ENCODE measurements at places on chromosomes 1 and 21.
A peak's percentile ranks its signal among the peaks of the same experiment; 100 is the strongest.

DNA sequence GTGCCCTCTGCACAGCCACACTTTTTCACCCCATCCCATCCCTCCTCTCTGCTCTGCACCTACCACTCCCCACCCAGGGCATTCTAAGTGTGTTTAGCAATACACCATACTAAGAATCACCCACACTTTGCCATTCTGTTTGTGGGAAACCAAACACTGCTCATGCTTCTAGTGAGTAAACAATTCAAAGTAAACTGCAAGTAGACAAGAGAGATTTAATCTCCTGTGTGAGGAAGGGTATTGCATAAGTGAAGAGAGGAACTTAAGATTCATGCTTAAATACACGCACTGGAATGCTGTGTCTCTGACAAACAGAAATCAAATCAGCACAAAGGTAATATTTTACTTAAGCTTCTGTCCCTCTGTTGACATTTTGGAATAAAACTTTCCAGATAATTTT lies 4.8 kb upstream of the EDARADD start:
- DNase-seq, result no peak

DNA sequence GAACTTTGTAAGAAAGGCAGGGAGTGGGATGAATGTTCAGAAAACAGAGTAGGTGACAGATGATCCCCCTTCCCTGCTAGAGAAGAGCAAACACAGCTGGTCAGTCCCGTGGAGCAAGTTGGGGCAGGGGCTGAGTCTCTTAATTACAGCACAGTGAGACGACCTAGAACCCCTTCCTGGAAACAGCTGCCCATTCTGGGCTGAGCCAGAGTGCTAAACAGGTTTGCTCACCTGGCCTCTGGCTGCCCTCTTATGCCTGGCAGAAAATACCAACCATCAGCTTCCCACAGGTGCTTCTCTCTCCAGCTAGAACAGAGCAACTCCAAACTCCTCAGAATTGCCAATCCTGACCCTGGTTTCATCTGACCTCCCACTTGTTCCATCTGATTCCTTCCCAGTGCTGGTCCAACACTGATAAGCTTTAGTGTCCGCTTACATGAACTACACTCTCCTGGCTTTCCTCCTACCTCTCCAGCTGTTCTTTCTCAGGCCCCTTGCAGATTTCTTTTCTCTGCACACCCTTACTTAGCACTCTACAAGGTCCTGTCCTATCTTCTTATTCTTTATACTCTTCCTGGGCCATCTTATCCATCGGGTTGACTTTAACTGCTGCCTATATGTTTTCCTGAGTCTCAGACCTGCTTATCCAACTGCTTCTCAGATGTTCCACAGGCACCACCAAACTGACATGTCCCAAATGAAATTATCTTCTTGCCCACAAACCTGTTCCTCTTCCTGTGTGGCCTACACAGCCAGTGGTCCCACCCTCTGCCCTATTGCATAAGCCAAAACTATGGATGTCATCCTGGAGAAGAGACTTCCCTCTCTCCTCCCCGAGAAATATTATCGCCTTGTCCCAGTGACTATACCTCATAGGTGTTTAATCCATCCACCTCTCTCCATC lies 22.6 kb upstream of the COL9A2 start:
- no peak for DNase-seq

DNA sequence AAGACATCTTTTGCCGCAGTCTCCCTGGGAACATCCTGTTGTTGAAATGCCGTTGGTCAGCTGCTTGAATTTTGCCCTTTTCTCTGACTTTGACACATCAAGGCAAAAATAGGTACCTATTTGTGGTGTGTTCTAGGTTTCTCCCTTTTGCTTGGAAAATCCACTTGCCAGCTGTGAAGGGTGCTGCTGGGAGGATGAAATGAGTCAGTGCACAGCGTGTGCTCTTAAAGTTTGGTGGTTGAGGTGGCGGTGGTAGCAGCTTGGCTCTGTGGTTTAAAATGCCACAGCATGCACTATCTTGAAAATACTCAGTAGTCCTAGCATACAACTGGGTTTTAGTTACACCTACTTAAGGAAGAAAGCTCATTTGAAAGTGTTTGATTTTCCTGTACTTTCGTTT lies 183.8 kb downstream of the DHRS3 start:
- peak; percentile 91 for DNase-seq

GRCh38 chr1:153698020-153698922 lies 19.8 kb downstream of the NPR1 start:
- DNase-seq, result peak; percentile 10

DNA sequence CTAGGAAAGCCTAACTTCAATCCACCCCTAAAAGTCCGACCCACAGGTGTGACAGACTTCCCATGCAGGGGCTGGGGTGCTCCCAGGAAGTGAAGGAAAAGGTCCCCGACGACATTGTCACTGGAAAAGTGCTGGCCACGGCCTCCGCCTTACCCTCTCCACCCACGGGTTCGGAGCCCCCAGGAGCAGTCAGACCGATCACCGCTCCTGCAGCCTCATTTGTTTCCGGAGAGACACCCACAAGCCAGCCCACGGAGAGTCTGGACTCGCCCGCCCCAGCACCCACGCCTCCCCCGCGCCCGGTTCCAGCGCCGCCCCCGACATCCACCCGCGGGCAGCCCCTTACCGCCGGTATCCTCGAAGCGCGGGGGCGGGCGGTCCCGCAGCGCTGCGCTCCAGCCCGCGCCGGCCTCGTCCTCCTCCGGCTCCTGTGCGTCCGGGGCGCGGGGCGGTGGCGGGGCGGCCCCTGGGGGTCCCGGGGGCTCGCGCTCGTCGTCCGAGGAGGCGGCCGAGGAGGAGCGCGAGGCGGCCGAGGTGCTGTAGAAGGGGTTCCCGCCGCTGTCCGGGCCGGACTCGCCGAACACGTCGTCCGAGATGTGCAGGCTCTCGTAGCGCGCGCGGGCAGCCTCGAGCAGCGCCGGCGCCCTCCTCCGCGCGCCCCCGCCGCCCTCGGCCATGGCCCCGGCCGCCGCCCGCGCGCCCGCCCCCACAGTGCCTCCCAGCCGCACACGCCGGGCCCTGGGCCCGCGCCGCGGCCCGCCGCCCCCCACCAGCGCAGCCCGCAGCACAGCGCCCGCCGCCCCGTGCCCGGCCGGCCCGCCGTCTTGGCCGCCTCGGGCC lies 660 bp downstream of the PGBD5 start:
- DNase-seq, result no peak

GRCh38 chr1:55478742-55479141 lies 263.6 kb upstream of the USP24 start:
- DNase-seq, result peak; percentile 34

GRCh38 chr1:222126052-222126451 lies 384.2 kb upstream of the DUSP10 start:
- DNase-seq, result no peak

GRCh38 chr1:115669002-115669673 lies 27.4 kb downstream of the VANGL1 start:
- DNase-seq, result no peak

DNA sequence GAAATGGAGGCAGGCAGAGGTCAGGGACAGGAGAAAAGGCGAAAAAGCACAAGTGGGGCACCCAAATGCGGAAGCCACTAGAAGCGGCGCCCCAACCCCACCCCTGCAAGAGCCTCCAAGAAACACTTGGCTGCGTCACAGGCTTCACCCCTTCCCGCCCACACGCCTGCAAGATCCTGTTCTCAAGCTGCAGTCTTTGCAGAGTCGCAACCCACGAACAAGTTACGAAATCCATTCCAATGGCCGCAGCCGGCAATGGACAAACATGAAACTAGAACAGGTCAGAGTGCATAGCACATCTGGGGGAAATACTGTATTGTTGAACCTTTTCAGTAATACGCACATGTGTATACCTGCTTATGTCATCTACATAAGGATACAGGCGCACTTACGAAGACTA lies 103.6 kb downstream of the PSMG1 start:
- no peak for DNase-seq

DNA sequence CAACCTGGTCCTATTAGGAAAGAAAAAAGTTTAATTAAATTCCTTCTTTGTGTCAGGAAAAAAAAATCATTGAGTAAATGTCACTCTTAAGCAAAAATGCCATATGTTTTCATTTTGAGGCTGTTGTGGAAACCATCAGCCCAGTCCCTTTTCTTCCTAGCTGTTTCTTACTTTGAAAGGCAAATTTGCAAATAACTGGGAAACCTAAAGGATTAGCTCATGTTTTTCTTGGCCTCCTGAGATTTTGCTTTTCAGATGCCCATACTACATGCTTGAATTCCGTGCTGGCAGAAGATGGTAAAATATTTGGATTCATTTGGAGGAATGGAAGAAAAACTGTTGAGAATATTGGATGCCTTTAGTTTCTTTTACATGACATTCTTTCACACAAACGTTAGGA lies 182.1 kb upstream of the ADAMTS5 start:
- DNase-seq, result no peak

GRCh38 chr1:18012686-18013085 lies 94.9 kb upstream of the IGSF21 start:
- no peak for DNase-seq

GRCh38 chr1:43668956-43669355 lies 19.0 kb downstream of the KDM4A start:
- no peak for DNase-seq

DNA sequence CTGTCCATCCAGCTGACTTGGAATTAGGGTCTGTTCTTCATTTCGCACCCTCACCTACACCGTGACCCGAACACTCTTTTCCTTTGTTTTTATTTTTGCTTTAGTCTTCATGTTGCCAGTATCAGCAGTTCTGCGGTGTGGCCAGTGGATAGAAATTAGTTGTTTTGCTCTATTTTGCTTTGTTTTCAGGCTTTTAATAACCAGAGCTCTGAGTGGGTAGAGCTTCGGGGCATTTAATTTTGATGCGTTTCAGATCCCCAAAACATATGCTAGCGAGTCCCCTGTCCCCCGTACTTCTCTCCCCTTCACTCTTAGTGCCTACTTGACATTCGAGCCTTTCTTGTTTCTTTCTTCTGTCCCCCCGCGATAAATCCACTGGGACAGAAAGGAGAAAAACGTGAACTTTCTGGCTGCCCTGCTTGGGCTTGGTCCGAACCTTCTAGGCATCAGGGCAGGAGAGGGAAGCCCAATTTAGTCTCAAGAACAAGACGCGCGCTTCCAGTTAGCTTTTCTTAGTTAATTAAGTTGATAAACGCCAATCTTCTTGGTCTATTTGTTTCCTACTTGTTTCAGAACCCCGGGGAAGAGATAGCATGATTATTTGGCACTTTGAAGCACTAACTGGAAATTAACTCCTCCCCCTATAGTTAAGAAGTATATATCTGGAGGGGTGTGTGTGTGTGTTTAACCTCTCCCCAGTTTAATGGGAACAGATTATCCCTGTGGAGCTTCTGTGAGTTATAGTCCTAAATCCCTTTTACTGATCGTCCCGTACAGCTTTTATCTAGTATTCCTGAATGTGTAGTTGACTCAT lies 839 bp downstream of the SWT1 start:
- DNase-seq, result no peak

- DNase-seq, result peak; percentile 69
These were observed 582 bp downstream of the ORC1 start for GRCh38 chr1:52403566-52404115.

- DNase-seq, result no peak
These were observed 517.2 kb upstream of the NR5A2 start for GRCh38 chr1:199510314-199510713.

DNA sequence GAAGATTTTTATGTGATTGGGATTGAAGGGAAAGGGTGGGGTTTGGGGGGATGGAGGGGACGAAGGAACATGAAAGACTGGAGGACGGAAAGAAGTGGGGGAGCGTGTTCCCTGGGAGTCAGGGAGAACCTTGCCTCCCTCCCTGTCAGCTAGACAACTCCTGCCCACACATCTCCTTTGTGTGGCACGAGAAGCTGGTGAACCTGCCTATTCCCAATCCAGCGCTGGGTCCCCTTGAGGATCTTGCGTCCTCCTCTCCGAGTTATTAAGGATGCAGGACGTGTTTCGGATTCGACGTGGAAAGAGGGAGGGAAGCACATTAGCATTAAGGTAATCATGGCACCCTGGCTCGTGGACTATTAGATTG lies 1.4 kb downstream of the LRRC7 start:
- DNase-seq, result no peak

- DNase-seq, result peak; percentile 76
These were observed 21.0 kb downstream of the PLXNA2 start for GRCh38 chr1:208223136-208223535.

GRCh38 chr1:148293651-148294050 lies 141.6 kb upstream of the NBPF11 start:
- DNase-seq, result no peak

GRCh38 chr1:236313427-236313826 lies 31.7 kb upstream of the ERO1B start:
- DNase-seq, result no peak

GRCh38 chr1:76005765-76006164 lies 68.8 kb upstream of the ST6GALNAC3 start:
- DNase-seq, result no peak

DNA sequence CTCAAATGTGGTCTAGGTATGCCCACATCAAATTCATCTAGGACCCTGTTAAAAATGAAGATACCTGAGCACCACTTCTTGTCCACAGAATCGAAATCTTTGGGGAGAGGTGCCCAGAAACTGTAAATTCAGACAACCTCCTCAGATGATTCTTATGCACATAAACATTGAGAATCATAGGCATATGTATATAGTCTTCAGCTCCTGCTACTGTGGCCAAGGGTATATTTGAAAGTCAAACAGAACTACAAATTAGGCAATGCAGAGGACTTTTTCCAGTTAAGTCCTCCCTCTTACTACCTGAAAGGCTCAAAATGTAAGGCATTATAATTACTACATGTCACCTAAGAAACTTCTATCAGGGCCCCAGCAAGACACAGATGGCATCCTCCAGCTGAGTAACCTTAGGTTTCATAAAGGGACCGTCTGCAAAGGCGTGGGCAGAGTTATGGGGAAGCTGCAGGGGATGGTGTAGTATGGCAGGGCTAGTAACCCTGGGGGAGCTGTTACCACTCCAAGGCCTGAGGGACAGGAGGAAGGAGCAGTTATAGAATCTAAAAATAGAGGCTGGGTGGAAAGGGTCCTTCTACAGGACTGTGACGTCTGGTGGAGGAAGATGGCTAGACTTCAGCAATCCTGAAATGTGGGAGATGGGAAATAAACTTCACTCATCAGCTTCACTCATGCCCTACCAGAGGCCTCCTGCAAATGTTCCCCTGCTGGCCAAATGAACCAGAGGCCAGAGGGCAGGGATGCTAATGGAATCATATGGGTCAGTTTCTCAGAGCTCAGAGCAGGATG lies 46.3 kb downstream of the DAB1 start:
- no peak for DNase-seq

GRCh38 chr1:26044971-26045721 lies 772 bp downstream of the SLC30A2 start:
- no peak for DNase-seq

DNA sequence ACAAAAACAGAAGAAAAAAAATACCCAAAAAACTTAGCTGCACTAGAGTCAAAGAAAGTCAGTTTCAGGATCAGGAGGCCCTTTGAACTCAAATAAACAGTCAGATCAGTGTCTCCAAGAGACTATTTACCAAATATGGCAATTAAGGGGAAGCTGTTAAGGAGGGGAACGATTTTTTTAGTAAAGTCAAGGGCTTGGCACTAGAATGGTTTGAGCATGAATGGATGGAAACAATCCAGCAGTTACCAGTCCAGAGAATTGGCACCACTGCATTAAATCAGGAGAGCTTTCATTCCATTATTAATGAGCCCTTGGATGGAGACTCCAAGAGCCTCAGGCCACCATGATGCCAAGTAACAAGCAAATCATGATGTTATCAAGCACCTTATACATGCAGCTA lies 7.2 kb downstream of the TRAPPC3 start:
- DNase-seq, result no peak

GRCh38 chr21:42027085-42027821 lies 17.1 kb upstream of the ZBTB21 start:
- DNase-seq, result no peak
